Cardiac muscle cell (in vitro differentiated cells and primary cell): ENCODE measurements at places on chromosomes 16 and 17. TPM values are rescaled to one million over a fixed set of nuclear protein-coding genes. Genes with fewer than 3 reads are reported as not detected.

Gene C17orf78
- total RNA-seq = not detected in 2 replicates

DNA sequence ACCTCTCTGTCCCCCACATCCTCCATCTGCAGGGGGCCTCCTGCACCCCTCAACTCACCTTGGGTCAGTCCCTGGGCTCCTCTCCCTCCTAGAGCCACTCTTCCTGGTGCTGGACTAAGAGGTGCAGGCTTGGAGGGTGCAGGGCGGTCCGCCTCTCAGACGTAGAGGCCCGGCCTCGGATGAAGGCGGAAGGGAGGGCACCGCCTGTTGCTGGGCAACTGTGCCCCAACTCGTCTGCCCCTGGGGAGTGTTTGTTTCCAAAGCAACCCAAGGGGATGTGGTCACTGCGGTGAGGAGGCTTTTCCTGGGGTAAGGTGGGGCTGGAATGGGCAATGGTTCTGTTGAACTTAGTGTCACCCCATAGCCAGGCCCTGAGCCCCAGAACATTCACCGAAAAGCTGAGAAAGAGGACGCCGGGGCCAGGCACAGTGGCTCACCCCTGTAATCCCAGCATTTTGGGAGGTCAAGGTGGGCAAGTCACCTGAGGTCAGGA, at the start of gene C16orf54:
Gene C16orf54 (minus strand): TSS at position 138 of the 493 bp plus-strand sequence. CDS start 1,039 bp downstream, outside the sequence.
- no peaks in the 10 kb centered on the region for H3K4me1 ChIP-seq
- H3K27me3 ChIP-seq = no peaks in the 10 kb centered on the region
- H3K36me3 ChIP-seq = no peaks in the 10 kb centered on the region
- no peak within 1 kb of the TSS for H3K27ac ChIP-seq
- no peak within 1 kb of the TSS for H3K4me3 ChIP-seq

- H3K36me3 ChIP-seq = no peaks in the 10 kb centered on the region
- no peak overlapping the region for H3K4me3 ChIP-seq
- DNase-seq = no peak
- peaks cover 7% of the 10 kb centered on the region for H3K4me1 ChIP-seq
- H3K27me3 ChIP-seq = no peaks in the 10 kb centered on the region
Observed at GRCh38 chr17:81414756-81415516, 19.7 kb downstream of the BAHCC1 start.

DNA sequence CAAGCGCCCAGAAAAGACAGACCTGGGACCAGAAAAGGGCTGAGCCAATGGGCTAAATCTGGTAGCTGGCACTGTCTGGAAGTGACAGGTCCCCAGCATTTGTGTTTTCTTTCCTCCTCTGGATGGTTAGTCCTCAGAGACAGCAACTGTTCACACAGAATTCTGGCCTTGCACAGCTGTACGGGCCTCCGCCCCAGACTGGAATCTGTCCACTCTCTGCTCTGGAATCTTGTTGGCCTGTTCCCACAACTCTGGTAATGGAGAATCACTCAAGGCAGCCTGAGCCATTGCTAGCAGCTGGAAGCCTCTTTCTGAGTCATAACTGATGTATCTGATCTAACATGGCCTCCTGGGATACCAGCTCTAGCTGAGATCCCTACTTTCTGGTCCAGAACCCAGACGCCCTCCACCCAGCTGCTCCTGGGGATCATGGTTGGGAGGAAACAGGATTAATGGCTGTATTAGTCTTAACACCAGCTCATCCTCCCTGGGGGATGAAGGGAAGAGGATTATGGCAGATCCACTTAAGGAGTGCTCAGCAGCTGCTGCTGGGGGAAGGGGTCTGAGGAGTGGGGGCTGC, 9.1 kb downstream of the ZNF668 start:
- H3K4me3 ChIP-seq = no peak overlapping the region
- H3K27me3 ChIP-seq = no peaks in the 10 kb centered on the region
- H3K36me3 ChIP-seq = no peaks in the 10 kb centered on the region
- H3K27ac ChIP-seq = no peak overlapping the region
- H3K4me1 ChIP-seq = no peaks in the 10 kb centered on the region

- no peak overlapping the region for H3K27ac ChIP-seq
- no peak for DNase-seq
- H3K27me3 ChIP-seq = no peaks in the 10 kb centered on the region
- no peak overlapping the region for H3K4me3 ChIP-seq
- H3K4me1 ChIP-seq = no peaks in the 10 kb centered on the region
Observed at GRCh38 chr16:57016301-57016700, 26.9 kb downstream of the NLRC5 start.
